ENCODE measurements at places on chromosomes 4 and X.
A peak's percentile ranks its signal among the peaks of the same experiment; 100 is the strongest.

GRCh38 chr4:127843704-127844600 is 36.7 kb upstream of the PLK4 start:
- peak; percentile 30 for DNase-seq

GRCh38 chr4:66633477-66633876 is 911.8 kb downstream of the CENPC start:
- no peak for DNase-seq

- peak; percentile 8 for DNase-seq
Observed at GRCh38 chr4:79209822-79210635, 115.8 kb downstream of the NAA11 start.

DNA sequence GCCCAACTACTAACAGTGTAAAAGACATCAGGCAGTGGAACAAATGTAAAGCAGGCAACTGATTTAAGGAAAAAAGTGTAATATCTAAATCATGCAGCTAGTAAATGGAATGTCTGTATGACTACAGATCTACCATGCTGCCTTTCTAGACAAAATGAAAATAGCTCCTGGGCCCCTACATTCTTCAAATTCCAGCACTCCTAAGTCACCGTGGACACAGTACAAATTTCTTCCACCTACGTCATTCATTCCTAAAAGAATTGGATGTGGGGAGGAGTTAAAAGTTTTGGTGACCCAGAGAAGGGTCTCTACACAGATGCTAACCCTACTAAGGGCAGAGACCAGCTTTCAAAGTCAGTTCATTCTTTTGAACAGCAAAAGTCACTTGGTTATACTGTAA is 137.2 kb upstream of the ARHGEF9 start:
- DNase-seq: no peak

- no peak for DNase-seq
Observed at GRCh38 chr4:15116509-15117079, 114.3 kb downstream of the CPEB2 start.

GRCh38 chr4:112889619-112890527 is 159.6 kb upstream of the ANK2 start:
- DNase-seq: no peak

DNA sequence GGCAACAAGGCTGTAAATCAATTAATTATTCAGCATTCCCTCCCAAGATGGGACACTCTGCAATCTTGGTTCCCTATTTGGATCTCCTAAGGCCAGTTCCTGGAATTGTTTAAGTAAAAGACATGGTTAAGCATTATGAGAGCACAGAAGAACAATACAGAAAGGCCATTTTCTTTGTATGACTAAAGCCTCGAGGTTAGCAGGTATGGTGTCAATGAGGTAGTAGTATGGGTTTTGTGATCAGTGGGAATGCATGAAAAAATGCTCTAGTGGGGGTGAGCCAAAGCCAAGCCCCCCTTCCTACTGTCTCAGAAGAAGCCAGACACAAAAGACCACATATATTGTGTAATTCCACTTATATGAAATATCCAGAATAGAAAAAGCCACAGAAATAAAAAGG is 61.7 kb upstream of the S100G start:
- no peak for DNase-seq

- no peak for DNase-seq
Observed at GRCh38 chr4:174134361-174134760, 149.1 kb downstream of the FBXO8 start.

- DNase-seq: no peak
Observed at GRCh38 chr4:81600520-81601357, 129.0 kb upstream of the RASGEF1B start.

DNA sequence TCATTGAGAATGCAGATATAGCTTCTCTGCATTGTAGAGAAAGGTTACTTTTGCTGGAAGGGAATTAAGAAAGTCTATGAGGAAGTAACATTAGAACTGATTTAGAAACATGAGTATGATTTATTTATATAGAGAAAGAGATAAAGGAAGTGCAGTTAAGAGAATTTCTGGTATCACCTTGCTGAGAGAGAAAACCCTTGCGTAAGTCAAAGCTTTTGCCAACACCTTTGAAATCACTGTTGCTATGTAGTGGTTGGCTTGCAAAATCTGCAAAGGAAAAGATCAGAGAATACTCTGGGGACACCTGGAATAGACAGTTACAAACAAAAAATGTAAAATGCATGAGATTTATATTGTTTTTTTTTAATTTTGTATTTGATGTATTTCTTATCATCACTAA is 137.3 kb upstream of the RXFP1 start:
- DNase-seq: no peak

- DNase-seq: no peak
Observed at GRCh38 chr4:7155590-7156071, 36.7 kb upstream of the SORCS2 start.

DNA sequence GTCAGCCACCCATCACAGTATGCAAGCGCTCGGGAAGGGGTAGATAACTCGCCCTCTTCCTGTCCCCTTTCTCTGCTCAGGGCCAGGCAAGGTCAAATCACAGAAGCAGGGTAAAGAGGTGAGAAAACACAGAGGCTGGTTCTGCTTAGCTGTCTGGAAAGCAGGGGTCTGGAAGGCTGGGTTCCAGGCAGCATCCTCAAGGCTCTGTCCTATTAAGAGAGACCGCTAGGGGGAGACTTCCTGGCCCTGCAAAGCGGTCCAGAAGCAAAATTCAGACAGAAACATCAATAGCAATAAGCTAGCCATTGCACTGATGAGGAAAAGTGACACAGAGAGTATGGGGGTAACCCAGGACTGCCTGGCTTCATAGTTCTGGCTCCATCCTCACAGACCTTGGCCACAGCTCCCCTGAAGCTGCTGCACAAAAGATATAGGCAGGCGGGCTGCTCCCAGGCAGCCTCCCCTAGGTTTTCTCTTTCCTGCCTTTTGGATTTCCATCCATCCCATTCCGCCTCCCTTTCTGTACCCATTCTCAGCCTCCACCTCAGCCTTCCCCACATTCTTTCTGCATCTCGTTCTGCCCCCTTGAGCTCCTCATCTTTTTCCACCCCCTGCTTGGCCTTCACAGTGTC is 308.5 kb downstream of the EVC2 start:
- DNase-seq: peak; percentile 76

DNA sequence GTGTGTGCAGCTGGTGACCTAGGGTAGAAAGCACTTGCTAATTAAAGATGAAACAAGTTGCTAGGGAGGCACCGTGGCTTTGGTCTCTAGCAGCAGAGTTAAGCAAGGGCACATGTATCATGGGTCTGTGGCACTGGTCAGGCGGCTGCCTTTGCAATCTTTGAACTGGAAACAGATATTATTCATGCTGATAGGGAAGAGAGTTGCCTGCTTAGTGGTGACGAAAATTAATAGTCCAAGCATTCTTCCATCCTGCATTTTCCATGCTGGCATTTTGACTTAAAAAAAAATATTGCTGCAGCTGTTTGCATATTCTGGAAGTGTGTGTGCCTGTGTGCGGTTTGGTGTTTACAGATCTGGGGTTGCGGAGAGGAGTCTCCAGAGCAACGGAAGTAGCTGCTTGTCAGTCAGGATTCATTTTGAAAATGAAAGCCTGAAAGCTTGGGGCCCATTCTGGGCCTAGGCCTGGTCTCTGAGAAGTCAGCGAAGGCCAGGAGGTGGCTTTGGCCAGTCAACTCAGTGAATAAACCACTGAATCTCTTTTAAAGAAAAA is 2.3 kb upstream of the SOWAHD start:
- no peak for DNase-seq

DNA sequence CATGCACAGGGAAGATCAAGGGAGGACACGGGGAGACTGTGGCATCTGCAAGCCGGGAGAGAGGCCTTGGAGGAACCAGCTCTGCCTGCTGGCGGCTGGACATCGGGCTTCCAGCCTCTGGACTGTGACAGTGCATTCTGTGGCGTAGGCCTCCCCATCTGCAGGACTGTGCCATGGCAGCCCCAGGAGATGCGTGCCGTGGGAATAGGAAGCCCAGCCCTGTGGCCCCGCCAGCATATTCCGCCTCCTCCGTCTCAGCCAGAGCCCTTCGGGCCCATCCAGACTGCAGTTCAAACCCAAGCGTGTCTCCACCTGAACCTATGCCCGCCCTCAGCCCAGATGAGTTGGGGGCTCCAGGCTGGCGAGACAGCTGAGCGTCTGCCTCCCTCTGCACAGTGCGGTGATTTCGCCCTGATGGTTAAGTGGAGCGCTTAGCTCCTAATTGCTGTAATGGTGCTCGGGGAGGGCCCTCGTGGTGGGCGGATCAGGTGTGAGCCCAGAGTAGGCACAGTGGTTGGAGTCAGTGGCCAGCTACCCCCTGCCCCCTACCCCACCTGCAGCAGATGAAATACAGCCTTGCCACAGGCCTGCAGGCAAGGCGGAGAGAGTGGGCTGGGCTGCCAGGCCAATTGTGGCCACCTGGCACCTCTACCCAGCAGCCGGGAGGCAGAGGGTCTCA is 133.9 kb downstream of the HMX1 start:
- DNase-seq: no peak

DNA sequence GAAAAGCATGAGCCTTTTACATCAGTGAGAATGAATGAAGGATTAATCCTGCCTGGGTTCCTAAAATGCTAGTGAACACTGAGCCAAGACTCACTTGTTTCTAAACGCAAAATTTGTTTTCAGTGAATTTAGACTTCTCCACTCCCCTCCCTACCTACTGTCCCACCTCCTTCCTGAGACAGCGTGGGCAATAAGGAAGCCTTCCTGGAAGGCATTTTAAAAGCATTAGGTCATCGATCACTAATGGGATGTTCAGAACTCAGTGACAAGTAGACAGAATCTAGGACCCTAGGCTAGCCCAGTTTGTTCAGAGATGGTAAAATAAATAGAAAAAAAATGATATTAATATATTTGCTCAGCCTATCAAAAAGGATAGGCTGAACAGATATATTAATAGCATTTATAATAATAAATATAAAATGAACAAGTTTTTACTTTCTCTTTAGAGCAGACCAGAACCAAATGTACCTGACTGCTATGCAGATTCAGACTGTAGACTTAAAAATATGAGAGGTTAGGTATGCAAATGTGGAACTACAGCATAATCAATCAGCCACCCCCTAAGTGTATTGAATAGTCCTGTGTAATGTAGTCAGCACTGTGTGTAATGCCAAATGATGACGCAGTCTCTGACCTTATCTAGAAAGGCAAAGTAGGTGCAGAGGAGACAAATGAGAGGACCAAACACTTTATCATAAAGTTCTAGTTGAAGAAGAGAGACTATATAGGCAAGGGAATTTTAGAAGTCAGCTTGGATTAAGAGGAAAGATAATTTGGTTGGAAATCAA is 331.1 kb downstream of the GPAT3 start:
- DNase-seq: no peak

GRCh38 chrX:7447801-7448499 is 300.0 kb upstream of the PUDP start:
- no peak for DNase-seq

DNA sequence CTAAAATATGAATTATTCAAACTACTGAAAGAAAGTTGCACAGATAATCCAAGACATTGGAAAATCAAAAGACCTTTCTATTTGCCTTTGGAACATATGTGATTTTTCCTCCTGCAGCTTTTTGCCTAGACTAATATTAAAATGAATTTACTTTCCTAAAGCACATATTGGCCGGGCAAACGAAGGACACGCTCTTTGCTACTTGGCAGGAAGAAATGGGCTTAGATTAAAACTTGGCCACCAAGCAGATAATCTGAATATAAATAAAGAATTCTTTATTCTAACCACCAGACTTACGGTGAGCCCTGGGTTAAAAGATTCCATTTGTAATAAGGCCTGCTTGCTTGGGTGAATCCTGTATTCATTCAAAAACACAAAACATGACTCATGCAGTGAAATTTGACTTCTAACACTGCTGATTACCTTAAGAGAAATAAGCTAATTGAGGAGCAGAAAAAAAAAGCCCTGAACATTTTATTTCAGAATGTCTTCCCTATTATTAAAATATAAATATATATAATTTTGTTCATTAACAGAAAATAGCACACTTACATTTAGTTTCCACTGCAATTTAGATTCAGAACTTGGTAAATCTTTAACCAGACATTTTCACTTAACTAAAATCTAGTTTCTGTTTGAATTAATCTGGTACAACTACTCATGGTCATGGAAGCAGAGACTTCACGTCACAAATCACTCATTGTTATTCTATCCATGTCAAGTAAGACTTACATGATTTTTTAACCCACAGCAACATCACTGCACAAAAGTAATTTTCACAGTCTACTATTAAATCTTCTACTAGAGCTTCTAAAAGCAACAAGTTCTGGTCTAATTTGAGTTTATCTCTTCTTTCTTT is 116.1 kb upstream of the PLAC1 start:
- no peak for DNase-seq

- DNase-seq: peak; percentile 11
Observed at GRCh38 chr4:132737344-132737743, 411.8 kb upstream of the PCDH10 start.

DNA sequence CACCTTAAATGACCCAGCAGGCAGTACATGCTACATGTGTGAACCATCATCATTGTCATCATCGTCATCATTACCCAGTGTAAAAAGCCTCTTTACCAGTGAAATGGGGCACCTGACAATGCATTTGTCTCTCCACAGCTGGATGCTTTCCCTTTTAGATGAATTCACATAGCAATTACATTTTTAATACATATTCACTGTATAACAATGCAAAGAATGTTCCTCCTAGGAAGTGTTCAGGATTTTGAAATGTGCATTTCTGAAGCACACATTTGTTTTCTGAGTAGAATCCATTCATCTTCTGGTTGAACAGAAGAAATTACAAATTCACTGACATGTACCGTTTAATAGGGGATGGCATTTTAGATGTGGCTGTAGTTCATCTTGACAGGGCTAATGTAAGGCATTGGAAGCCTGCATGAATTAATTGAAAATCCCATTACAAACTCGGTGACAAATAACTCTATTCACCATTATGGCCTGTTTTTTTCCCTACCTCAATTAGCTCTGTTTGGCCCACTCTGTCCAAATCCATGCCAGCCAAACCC is 111.1 kb downstream of the SH3RF1 start:
- no peak for DNase-seq

DNA sequence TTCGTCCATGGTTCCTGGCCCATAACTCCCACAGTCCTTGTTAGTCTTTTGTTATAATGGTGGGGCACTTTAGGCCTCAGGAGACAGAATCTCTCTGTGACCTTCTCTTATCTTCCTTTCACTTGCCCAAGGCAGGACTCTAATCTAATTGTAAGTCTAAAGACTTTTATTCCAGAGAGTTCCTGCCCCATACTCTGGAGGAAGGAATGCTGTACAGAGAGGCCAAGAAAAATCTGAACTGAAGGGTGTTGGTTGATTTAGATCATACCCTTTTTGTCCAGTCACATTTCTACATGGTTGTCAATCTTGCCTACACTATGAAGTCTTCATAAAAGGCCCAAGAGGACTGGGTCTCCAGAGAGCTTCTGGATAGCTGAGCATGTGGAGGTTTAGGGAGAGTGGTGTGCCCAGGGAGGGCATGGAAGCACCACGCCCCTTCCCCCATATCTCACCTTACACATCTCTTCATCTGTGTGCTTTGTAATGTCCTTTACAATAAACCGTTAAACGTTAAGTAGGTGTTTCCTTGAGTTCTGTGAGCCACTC is 84.5 kb downstream of the AFF1 start:
- DNase-seq: no peak

GRCh38 chr4:39702716-39703115 is 4.8 kb downstream of the UBE2K start:
- DNase-seq: no peak

GRCh38 chrX:110561034-110561433 is 202.4 kb downstream of the RTL9 start:
- no peak for DNase-seq

GRCh38 chr4:6987588-6987961 is 55.6 kb upstream of the TADA2B start:
- peak; percentile 54 for DNase-seq

- peak; percentile 88 for DNase-seq
Observed at GRCh38 chr4:112765317-112765974, 128.5 kb downstream of the LARP7 start.
